ENCODE measurements at places on chromosomes 2 and 18.
A peak's percentile ranks its signal among the peaks of the same experiment; 100 is the strongest.

- DNase-seq, result no peak
These were observed 10.5 kb downstream of the MAPRE3 start for GRCh38 chr2:26980971-26981370.

DNA sequence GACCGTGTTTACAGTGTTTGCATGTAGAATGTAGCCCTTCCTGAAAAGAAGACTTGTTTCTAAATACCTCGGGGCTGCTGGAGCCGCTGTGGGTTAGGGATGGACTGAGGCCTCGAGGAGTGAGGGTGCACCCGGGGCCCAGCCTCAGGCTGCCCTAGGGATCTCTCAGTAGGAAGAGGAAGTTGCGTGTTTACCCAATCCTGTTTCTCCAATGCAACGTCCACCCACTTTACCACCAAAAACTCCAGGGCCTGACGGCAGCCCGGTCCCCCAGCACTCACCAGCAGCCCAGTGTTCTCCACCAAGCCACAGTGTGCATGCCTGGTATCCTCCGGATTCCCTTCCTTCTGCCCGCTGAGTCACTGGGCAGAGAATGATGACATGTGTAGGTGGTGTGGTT is 255.8 kb downstream of the GLI2 start:
- DNase-seq, result no peak

DNA sequence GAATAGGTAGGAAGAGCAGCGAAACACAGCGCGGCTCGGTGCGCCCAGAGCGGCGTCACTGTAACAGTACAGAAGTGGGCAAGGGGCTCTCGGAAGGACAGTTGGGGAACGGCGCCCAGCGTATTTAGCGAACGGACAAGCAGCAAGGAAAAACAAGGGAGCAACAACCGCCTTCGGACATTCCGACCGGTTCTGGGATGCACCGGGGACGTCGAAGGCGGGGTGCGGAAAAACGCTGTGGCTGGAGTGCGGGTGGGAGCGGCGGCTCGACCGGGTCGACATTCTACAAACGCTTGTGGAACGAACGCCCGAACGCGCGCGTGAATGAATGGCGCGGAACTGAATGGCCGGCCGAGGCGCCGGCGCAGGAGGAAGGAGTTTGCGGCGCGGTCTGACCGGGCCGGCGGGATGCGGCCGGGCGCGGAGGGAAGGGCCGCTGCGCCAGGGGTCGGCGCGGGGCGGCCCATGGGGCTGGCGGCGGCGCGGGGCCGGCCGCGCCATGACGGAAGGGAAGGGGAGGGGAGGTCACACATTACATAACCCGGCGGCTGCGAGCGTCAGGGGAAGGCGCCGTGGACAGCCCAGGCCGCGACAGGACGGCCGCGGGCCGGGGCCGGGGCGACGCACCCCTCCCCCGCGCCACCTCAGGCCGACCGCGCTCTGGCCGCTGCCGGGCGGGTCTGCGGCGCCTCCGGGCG is 605 bp downstream of the REV1 start:
- DNase-seq, result peak; percentile 83

DNA sequence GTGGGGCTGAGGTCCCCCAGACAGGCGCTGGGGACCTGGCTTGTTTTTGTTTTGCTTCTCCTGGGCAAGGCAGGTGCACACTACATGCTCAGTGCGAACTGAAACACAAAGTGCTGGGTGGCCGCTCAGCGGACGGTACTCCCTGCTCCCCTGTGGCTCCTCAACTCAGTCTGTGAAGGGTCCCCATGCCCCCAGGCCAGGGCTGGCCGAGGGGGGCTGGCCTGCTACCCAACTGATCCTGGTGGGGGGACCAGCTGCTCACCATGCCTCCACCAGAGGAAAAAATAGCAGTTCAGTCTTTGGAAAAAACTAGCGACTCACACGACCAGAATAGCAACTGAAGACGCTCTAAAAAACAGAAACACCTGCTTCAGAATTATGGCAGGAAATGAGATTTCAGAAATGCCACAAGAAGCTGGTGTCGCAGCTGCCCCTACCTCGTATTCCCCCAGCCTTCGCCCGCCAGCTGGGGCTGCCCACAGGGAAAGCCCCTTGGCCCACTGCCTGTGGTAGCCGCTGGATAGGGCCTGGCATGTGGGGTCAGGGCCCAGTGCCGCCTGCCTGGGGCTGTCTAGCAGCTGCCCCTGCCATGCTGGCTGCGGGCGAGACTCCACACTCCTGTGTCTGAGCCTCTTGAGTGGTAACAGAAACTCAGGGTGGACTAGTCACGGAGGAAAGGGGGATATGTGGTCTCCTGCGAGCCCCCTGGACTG is 43.7 kb downstream of the MEX3C start:
- peak; percentile 58 for DNase-seq

DNA sequence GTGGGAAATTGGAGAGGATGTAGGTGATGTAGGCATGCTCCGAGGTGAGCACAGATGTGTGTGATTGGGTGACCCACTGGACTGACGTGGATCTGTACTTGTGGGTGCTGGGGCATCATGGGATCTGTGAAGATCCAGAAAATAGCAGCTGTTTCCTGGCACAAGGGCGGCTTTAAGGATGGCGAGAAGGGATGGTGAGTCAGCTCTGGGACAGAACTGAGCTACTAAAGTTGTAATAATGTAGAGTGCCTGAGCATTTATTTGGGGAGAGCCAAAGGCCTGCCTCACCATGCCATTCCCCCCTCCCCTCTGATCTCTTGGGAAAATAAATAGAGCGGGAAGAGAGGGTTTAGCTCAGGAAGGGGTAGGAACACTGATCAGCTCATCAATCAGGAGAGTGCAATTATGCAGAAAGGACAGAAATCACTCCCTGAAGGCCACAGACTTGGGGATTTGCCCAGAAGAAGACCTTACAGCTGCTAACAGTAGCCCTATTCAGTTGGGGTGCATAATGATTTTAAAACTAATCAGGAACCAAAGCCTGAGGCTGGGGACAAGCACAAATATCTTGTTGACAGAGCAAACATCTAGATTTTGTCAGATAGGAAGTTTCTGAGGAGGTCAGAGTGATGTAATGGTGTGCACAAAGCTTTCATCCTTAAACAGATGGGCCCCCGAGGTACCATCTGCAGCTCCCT is 30.3 kb downstream of the TANC1 start:
- peak; percentile 15 for DNase-seq

DNA sequence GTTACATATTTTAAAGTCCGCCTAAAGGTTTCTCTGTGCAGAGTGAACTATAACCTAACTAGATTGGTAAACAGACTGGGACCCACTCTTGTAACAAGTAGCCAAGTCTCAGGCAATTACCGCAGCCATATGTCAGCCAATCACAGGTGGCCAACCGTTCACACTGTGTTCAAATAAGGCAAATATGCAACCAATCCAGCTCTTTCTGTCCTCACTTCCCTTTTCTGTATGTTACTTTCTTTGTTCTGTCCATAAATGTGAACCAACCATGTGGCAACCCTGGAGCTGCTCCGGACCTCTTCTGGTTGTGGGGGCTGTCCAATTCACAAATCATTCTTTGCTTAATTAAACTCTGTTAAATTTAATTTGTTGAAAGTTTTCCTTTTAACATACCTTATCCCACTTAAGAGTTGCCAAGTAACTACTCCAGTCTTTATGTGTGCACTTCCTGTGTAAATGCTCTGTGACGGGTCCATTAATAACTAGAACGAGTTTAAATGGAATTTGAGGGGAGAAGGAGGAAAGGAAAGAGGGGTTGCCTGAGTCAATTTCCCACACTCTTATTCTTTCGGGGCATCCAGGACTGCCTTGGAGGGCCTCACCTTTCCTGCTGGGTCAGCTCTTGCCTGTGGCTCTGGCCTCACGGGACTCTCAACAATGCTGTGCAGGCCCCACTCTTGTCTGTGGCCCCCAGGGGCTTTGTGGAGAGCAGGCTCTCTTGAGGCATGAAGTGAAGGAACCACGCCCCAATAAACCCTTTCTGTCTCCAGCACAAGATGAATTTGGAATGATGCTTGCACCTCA is 6.6 kb upstream of the RPL37A start:
- DNase-seq, result peak; percentile 59

DNA sequence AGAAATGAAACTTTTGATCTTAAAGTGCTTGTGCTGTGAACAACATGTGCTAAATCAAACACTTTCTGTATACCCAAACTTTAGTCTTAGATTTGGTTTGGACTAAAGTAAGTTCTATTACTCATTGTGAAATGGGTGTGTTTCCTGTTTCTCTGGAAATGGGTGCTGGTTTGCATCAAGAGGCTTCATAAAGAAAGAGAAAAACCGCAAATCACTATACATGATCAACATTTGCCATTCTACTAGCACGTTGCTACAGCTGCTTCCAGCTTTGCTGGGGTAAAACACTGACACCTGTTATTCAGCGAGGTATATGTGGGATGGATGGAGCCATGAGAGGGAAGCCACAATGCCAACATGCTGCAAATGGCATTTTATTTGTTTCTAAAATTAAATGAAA is 547.0 kb upstream of the ACVR2A start:
- DNase-seq, result no peak

GRCh38 chr2:225056330-225057073 is 14.2 kb upstream of the DOCK10 start:
- DNase-seq, result no peak

DNA sequence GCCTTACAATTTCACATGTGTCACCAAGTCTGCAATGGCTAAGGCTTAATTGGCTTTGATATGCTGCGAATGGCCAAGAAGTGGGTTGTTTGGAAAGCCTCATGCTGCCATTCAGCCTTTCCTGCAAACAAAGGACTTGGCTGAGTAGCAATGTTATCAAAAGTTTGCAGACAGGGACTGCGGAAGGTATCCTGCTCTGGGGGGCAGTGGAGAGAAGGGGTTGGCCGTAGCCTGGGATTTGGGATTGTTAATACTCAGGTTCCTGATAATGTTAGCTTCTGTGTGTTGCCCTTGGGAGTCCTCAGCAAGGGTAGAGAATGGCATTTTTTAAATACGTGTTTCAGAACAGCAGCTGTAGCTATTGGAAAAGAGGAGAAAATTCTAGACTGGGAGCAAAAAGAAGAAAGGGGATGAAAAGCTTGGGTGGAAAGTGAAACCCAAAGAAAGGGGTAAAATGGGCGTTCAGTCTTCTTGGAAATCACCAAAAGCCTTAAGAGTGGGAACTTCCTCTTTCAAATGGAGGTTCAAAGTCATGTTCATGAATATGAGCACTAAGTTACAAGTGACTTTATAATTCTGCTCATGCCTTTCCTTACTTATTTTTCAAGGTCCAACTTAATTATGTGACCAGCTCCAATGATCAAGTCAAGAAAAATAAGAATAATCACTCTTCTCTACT is 325.1 kb downstream of the RNF144A start:
- DNase-seq, result peak; percentile 31

DNA sequence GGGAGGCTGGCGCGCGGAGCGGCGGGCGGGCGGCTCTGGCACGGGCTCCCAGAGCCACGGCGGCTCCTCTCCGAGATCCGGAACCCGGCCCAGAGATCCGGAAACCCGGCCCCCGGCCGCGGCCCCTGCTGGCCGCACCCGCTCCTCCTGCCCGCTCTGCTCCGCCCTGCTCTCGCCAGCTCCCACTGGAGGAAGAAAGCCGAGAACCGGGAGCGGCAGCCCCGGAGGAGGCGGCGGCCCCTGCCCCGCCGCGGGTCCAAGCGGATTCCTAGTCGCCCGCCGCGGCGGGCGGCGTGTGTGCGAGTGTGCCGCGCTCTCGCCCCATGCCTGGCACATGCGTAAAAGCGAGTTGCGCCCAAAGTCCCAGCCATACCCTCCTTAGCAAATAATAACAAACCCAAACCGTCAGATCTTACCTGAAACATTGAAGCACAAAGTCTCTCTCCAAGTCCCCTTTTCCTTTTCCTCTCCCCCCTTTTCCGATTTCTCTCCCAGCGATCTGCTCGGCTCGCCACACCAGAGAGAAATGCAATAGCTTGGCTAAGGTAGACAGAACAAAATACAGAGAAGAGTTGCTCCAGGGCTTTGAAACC is 108.7 kb upstream of the KCTD1 start:
- peak; percentile 67 for DNase-seq

DNA sequence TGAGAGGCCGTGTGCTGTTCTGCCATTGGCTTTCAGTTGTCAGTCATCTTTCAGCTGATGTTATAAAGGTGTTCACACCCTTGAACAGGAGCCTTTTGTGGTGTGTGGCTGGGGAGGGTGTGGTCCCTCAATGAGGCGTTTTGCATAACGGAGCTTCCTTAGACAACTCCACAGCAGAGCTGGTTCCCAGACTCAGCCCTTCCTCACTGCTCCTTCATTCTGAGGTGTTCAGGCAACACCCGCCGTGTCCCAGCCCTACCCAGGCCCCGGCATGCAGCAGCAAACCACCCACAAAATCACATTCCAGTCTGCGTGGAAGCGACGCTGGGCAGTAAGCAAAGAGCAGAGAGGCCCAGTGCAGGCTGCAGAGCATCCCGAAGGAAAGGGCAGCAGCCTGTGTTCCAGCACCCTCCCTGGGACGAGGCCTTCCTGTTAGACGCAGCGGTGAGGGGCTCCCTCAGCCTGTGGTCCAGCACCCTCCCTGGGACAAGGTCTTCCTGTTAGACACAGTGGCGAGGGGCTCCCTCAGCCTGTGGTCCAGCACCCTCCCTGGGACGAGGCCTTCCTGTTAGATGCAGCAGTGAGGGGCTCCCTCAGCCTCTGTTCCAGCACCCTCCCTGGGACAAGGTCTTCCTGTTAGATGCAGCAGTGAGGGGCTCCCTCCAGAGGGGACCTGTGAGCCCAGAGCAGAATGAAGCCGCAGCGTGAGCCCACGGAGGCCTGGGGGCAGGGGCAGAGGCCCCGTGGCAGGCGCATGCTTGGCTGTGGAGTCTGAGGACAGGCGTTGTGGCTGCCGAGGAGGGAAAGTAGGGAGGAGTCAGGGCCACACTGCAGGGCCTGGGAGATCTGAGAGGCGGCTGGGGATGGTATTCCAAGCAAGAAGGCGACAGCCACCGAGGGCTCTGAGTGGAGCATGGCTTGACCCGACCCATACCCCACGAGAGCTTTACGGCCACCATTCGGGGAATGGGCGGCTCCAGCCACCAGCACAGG is 201.8 kb upstream of the HDAC4 start:
- DNase-seq, result peak; percentile 14

DNA sequence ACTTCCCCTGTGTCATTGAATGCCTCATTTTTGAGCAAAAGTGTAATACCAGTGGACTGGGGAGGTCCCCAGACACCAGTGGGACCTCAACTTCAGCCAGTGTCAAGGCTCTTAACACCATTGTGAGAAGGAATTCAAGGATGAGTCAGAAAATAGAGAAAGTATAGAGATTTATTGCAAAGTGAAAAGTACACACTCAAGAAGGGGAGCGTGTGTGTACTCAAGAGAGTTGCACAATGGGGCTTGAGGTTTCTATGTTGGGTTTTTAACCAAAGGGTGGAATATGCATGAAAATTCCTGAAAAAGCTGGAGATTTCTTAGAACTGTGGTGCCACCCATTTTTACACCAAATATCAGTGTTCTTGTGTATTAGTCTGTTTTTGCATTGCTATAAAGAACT is 81.9 kb downstream of the ADCYAP1 start:
- DNase-seq, result peak; percentile 43

GRCh38 chr2:172408143-172408766 is 19.1 kb upstream of the ITGA6 start:
- no peak for DNase-seq

DNA sequence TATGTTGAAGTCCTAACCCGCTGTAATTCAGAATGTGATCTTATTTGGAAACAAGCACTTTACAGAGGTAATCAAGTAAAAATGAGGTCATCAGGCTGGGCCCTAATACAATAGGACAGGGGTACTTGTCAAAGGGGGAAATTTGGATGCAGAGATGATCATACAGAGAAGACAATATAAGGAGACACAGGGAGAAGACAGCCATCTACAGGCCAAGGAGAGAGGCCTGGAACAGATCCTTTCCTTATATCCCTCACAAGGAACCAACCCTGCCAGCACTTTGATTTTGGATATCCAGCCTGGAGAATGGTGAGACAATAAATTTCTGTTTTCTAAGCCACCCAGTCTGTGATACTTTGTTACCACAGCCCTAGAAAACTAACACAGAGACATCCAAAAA is 104.3 kb downstream of the METTL4 start:
- DNase-seq, result no peak

All from hematopoietic multipotent progenitor cell treated with erythropoietin and hydrocortisone succinate and interleukin-3 and kit ligand, for 4 days (in vitro differentiated cells).